Ovary (tissue), 10 donors: ENCODE measurements at places on chromosomes 5 and 9. TPM values are rescaled to one million over a fixed set of nuclear protein-coding genes. Genes with fewer than 3 reads are reported as not detected.

The ARID3C gene
- not detected for total RNA-seq

The PGM5 gene
- 28.5 TPM for total RNA-seq

The CBY3 gene
- not detected for total RNA-seq

The FYB1 gene
- total RNA-seq, result 8.9 TPM

The PCDHGA5 gene
- total RNA-seq, result 8.1 TPM

The BSPRY gene
- total RNA-seq, result 0.15 TPM

The NAIP gene
- 16.0 TPM for total RNA-seq

The SCAMP1 gene
- 38.8 TPM for total RNA-seq

The PCDHB4 gene
- 7.4 TPM for total RNA-seq

The CRB2 gene
- total RNA-seq, result 0.33 TPM

The G3BP1 gene
- 90.0 TPM for total RNA-seq

The RABL6 gene
- total RNA-seq, result 25.2 TPM

The PCDHA6 gene
- total RNA-seq, result 0.97 TPM

The IGIP gene
- total RNA-seq, result 16.5 TPM

The SH2D3C gene
- 2.8 TPM for total RNA-seq

The CATSPER3 gene
- total RNA-seq, result 0.63 TPM

The CAMK2A gene
- 0.35 TPM for total RNA-seq

The CYSTM1 gene
- total RNA-seq, result 143 TPM

The SLC6A19 gene
- not detected for total RNA-seq

The PCDHGA10 gene
- 8.1 TPM for total RNA-seq

The PKN3 gene
- 3.0 TPM for total RNA-seq

The SH3PXD2B gene
- total RNA-seq, result 66.2 TPM

The CD74 gene
- 390 TPM for total RNA-seq

The ZNF883 gene
- 2.0 TPM for total RNA-seq

The GDA gene
- 0.31 TPM for total RNA-seq

The CCNO gene
- total RNA-seq, result 11.8 TPM

The OR1N1 gene
- total RNA-seq, result not detected

The FOXD4 gene
- total RNA-seq, result 0.13 TPM

The GARNL3 gene
- total RNA-seq, result 15.6 TPM

The CERT1 gene
- 38.0 TPM for total RNA-seq

The SPATA31C1 gene
- total RNA-seq, result not detected

The OLFML2A gene
- 14.7 TPM for total RNA-seq

The SPATA31A7 gene
- total RNA-seq, result not detected

The RXFP3 gene
- not detected for total RNA-seq

The IQGAP2 gene
- total RNA-seq, result 24.9 TPM

The IL4 gene
- total RNA-seq, result not detected

The SH3RF2 gene
- total RNA-seq, result 1.0 TPM

The SEMA6A gene
- 35.0 TPM for total RNA-seq
